ENCODE measurements at places on chromosomes 5 and 9.

DNA sequence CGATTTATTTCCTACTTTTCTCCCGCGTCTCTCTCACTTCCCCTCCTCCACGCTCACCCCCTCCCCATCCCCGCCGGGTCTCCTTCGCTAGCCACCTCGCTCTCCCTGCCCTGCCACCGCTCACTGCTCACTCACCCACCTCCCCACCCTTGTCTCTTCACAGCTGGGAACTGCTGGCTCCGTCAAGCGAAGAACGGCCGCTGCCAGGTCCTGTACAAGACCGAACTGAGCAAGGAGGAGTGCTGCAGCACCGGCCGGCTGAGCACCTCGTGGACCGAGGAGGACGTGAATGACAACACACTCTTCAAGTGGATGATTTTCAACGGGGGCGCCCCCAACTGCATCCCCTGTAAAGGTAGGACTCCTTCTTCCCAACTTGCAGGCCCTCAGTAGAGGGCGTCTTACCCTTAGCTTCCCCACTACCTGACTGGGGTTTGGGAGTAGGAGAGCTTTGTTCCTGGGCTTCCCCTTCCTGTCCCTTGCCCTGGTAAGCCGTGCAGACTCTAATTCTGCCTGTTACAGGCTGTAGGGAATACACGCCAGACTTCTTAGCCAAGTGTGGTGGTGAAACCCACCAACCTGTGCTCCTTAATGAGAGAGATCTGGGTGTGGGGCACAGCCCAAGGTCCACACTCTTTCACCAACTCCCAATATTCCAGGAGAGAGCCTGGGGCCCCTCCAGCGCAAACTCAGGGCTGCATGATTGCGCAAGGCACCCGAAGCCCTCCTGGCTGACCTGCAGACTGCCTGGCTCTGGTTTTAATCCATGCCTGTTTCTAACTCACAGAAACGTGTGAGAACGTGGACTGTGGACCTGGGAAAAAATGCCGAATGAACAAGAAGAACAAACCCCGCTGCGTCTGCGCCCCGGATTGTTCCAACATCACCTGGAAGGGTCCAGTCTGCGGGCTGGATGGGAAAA lies 2.5 kb downstream of the FST start:
- DNase-seq, result no peak

DNA sequence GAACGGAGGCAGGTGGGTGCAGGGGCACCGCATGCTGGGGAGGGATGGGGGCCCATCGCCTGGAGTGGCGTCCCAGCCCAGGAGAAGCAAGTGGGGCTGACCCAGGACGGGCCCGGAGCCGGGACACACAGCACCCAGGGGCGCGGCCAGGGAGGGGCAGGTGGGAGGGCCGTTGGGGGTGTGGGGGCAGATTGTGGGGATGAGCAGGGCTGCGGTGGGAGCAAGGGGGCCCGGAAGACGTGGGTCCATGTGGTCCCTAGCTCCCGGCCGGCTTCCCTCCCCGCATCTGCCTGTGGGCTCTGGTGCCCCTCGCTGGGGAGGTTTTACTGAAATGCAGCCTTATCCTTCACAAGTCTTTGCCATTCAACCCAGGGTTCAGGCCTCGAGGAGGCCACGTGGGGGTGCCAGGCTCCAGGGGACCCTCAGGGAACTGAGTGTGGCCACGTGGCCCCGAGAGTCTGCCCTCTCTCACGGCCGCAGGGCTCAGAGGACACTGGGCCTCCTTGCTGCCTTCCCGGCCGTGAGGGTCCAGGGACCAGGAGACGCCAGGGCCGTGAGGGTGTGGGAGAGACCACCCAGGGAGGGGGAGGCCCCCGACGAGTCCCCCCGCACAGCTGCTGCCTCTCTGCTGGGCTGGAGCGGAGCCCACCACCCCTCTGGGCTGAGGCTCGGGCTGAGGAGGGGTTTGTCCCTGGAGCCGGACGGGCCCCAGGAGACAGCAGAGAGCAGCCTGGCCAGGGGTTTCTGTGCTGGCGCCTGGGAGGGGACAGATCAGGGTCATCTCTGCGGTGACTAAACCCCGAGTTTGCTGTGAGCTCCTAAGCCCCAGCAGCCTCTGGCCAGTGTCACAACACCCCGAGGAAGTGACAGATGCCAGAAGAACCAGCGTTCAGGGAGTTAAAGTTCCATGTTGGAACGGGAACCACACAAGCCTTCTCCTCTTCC lies 35.2 kb downstream of the SLC9A3 start:
- DNase-seq, result no peak

DNA sequence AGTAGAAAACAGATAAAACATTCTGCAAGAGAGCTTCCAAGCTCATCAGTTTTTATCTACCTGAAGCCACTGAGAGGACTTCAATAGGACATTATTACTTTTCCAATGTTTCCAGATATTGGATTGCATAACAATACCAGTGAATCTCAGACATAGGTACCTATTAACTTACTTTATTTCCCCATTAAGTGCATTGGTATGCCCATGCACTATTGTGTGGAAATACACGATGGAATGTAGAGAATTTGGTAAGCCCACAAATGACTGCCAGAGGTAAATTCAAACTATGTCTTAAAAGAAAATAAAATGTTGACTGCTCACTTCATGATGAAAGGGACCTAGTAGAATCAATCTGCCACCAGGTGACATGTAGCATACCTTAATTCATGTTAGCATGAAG lies 48.1 kb upstream of the PRR16 start:
- DNase-seq, result no peak

DNA sequence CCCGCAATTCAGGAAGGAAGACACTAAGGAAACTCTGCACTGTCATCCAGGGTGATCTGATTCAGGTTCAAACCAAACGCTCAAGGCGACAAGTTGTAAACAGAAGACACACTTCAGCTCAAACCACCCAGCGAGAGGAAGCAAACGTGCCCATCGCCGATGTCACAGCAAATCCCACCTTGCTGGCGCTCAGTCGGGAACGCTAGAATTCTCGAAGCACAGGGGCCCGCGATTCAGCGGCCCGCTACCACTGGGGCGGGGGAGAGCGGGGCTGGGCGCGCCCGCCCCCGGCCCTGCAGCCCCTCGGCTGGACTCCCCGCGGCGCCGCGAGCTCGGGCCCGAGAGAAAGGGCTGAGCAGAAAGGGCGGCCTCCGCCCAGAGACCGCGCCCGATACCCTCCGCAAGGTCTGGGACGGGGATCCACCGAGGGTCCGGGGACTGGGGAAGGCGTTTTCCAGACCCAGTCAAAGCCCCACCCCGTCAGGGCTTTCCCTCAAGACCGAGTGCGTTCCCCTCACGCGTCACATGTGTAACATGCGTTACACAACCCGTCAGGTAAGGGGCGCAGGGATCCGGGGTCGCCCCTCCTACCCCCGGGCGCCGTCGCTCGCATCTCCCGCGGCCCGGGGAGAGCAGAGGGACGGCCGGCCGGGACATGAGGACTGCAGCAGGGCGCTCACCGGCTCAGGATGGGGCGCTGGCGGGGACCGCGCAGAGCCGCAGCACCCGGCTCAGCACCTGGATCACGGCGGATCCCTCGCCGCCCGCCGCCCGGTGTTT lies 469 bp downstream of the AGTPBP1 start:
- DNase-seq, result peak; percentile 32

DNA sequence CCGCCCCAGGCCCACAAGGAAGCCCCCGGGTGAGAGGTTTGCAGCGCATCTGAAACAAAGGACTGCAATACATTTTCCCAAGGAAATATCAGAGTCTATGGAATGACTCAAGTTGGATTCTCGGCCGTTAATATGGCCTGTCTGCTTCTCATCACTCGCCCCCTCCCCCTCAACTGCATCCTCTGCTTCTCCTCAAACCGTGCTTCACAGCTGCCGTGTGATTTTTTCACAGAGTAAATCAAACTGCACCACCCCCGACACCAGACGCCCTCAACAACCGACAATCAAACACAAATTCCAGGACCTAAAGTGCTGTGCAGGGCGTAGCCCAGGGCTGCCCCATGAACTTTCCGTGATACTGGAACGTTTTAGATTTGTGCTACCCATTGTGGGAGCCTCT lies 176.9 kb downstream of the ROR2 start:
- no peak for DNase-seq

- DNase-seq, result no peak
Measured at GRCh38 chr5:90113108-90113507, 296.4 kb downstream of the CETN3 start.

- DNase-seq, result no peak
Measured at GRCh38 chr9:131255676-131256197, 20.6 kb downstream of the FAM78A start.

GRCh38 chr9:108473209-108474112 lies 382.3 kb downstream of the ACTL7B start:
- no peak for DNase-seq

DNA sequence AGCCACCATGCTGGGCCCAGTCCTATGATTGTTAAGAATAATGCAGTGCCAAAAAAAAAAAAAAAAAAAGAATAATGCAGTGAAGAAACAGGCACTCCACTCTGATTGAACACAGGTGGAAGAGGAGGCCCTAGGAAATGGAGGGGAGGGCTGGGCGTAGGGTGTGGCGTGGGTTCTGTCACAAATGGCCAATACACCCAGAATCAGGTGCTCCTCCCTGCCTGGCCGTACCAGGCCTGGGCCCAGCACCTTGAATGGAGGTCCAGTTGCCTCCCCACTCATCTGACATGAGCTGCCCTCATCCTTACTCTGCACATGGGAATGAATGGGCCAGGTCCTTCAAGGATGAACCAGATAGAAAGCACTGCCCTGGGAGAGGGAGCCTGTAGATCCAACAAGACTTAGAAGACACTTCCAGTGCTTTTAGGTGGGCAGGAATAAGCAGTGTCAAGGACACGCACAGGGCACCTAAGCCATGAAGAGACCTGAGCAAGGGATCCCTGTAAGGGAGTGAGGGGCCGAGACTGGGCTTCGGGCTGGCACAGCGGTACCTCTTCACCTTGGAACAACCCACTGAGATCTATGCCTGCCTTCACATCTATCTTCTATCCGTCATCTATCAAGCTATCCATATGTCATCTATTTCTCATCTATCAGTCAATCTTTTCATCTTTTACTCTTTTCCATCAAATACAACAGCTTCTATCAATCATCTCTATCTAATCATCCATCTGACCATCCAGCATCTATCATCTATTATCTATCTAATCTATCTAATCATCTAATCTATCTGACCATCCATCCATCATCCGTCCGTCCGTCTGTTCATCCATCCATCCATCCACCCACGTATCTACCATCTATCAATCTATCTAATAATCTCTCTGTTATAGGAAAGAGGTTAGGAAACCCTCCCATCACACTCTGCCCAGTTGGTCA lies 15.9 kb downstream of the NINJ1 start:
- no peak for DNase-seq

DNA sequence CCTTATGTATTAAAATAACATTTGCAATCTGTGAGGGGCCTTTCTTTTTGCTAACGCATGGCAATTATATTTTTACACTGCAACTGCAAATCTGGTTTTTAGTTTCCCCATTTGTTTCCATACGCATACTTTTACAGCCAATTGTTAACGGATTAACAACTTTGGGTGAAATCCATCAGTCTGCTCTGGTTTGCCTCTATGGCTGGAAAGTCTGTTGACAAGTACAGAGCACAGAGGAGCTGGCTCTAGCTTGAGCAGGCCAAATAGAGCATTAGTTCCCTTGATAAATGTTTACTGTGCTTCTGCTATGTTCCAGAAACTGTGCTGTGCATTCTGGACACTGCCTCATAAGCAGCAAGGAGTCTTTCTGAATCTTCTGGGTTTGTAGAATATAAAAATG lies 400.4 kb upstream of the KIF2A start:
- no peak for DNase-seq

- no peak for DNase-seq
Measured at GRCh38 chr9:4684820-4685219, 5.5 kb downstream of the CDC37L1 start.

DNA sequence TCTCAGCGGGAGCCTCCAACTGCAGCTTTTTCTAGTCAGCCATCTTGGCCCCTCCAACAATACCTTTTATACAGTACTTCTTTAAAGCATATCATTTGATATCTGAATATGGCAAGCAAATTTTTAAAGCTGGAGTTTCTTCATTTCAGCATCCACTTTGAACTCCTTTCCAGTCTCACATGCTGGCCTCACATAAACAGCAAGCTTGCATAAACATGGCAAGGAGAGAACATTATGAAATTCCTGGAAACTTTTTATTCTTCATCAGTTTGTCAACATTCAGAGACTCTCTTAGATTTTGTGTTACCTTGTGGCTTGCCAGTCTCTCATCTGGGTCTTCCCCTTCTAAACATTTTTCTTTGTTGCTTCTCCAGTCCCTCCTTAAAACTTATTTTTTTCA lies 745.3 kb downstream of the NR2F1-AS1 start:
- no peak for DNase-seq

DNA sequence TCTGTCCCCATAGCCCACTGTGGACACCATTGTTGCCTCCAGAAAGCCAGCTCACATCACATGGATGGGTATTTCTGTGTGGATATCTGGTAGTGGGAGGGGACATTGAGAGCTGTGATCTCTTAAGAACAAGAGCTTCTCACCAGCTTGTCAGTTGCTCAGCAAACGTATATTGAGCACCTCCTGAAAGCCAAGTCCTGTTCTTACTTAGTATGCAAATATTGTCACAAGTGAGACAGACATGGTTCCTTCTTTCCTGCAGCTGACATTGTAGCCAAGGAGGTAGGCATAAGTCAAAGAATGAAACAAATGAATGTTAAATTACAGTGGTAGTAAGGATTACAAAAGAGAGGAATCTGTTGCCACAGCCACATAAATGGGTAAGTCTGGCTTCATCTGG lies 3.8 kb downstream of the TCOF1 start:
- DNase-seq, result no peak

- DNase-seq, result no peak
Measured at GRCh38 chr5:131534974-131535373, 100.1 kb downstream of the RAPGEF6 start.

DNA sequence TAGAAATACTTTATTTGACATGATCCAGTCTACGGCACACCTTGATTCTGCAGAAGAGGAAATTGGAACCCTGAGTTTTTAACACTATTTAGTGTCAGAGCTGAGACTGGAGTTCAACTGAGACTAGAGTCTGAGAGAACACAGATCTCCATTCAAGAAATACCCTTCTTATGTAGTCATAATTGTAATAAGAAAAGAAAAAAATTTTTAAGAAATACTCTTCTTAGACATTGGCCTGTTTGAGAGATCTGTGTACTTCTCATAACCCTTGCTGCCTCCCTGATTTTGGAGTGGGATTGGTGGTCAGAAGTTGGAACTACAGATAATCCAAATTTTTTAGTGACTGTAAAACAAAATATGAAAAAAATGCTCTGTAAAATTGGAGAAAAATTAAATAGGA lies 253.4 kb downstream of the ARRDC3 start:
- no peak for DNase-seq

- DNase-seq, result no peak
Measured at GRCh38 chr5:121937762-121938161, 24.0 kb upstream of the SRFBP1 start.
